A549 treated with DMSO at 1 μM for 4 hours (cell line): ENCODE measurements at places on chromosomes 3 and 15. TPM values are rescaled to one million over a fixed set of nuclear protein-coding genes. Genes with fewer than 3 reads are reported as not detected.

LIPH gene
- total RNA-seq = 7.2 to 9.3 TPM (median 8.4 TPM) in 5 replicates

YEATS2 gene
- 8.5 to 12.9 TPM (median 12.3 TPM) in 5 replicates for total RNA-seq

INSYN1 gene
- total RNA-seq = 1.4 to 2.6 TPM (median 2.1 TPM) in 5 replicates

SLC22A13 gene
- total RNA-seq = 0.05 to 0.09 TPM in 2 of 5 replicates, not detected in the others

ZFAND6 gene
- 108 to 130 TPM (median 122 TPM) in 5 replicates for total RNA-seq

THSD4 gene
- 18.0 to 26.1 TPM (median 22.0 TPM) in 5 replicates for total RNA-seq

ACKR2 gene
- 0.07 TPM in 1 of 5 replicates, not detected in the others for total RNA-seq

SPESP1 gene
- total RNA-seq = not detected in 5 replicates

GOLGA6A gene
- 0.07 to 0.16 TPM in 2 of 5 replicates, not detected in the others for total RNA-seq

IQCF5 gene
- not detected in 5 replicates for total RNA-seq

CDCP1 gene
- 15.3 to 20.0 TPM (median 17.6 TPM) in 5 replicates for total RNA-seq

PLA2G4E gene
- total RNA-seq = not detected in 5 replicates

OCA2 gene
- total RNA-seq = 0.07 to 0.39 TPM (median 0.10 TPM) in 5 replicates

ACKR4 gene
- 0.03 TPM in 1 of 5 replicates, not detected in the others for total RNA-seq

SERINC4 gene
- total RNA-seq = 0.06 to 0.23 TPM (median 0.12 TPM) in 4 of 5 replicates, not detected in the other

TMEM266 gene
- total RNA-seq = 0.05 to 0.11 TPM (median 0.07 TPM) in 5 replicates

MYEF2 gene
- total RNA-seq = 13.2 to 19.2 TPM (median 17.3 TPM) in 5 replicates

MYL3 gene
- total RNA-seq = not detected in 5 replicates

PARP14 gene
- 10.4 to 12.2 TPM (median 11.0 TPM) in 5 replicates for total RNA-seq

DHFR2 gene
- 2.8 to 3.9 TPM (median 3.7 TPM) in 5 replicates for total RNA-seq

CFAP161 gene
- not detected in 5 replicates for total RNA-seq

CLDN11 gene
- 0.07 to 0.24 TPM (median 0.13 TPM) in 4 of 5 replicates, not detected in the other for total RNA-seq

FBXL22 gene
- total RNA-seq = 0.21 to 0.30 TPM (median 0.26 TPM) in 5 replicates

TRNT1 gene
- total RNA-seq = 29.0 to 39.6 TPM (median 31.0 TPM) in 5 replicates

ATP10A gene
- 6.1 to 7.7 TPM (median 6.8 TPM) in 5 replicates for total RNA-seq

TUSC7 gene
- total RNA-seq = not detected in 5 replicates

LYSMD4 gene
- 3.1 to 4.9 TPM (median 4.3 TPM) in 5 replicates for total RNA-seq

CYP1A2 gene
- total RNA-seq = not detected in 5 replicates

RAB6B gene
- total RNA-seq = 1.5 to 2.4 TPM (median 1.7 TPM) in 5 replicates

BMF gene
- 1.3 to 4.0 TPM (median 1.6 TPM) in 5 replicates for total RNA-seq

ASTE1 gene
- 4.3 to 5.2 TPM (median 4.7 TPM) in 5 replicates for total RNA-seq

HRH1 gene
- 9.1 to 11.0 TPM (median 9.7 TPM) in 5 replicates for total RNA-seq

SPRED1 gene
- total RNA-seq = 8.2 to 12.2 TPM (median 9.9 TPM) in 5 replicates

MAP2K1 gene
- 66.9 to 114 TPM (median 103 TPM) in 5 replicates for total RNA-seq

ZNF80 gene
- not detected in 5 replicates for total RNA-seq

CPNE4 gene
- total RNA-seq = 1.8 to 5.8 TPM (median 5.0 TPM) in 5 replicates

FETUB gene
- total RNA-seq = 0.08 to 0.12 TPM (median 0.10 TPM) in 4 of 5 replicates, not detected in the other

SH2D7 gene
- total RNA-seq = not detected in 5 replicates

GJD2 gene
- not detected in 5 replicates for total RNA-seq

BUB1B gene
- total RNA-seq = 27.7 to 33.5 TPM (median 33.0 TPM) in 5 replicates

BTLA gene
- total RNA-seq = 0.02 to 0.06 TPM in 2 of 5 replicates, not detected in the others

ZDHHC23 gene
- total RNA-seq = 2.2 to 4.3 TPM (median 3.6 TPM) in 5 replicates

RBPMS2 gene
- 7.5 to 9.4 TPM (median 8.4 TPM) in 5 replicates for total RNA-seq

EEF1AKMT4 gene
- total RNA-seq = 11.0 to 13.5 TPM (median 12.2 TPM) in 5 replicates

TMEM40 gene
- total RNA-seq = 0.23 to 0.55 TPM (median 0.42 TPM) in 5 replicates

C3orf85 gene
- total RNA-seq = not detected in 5 replicates

FGD5 gene
- 0.05 to 0.15 TPM (median 0.09 TPM) in 4 of 5 replicates, not detected in the other for total RNA-seq

GRK7 gene
- 0.02 TPM in 1 of 5 replicates, not detected in the others for total RNA-seq

FBXO40 gene
- not detected in 5 replicates for total RNA-seq

AHSG gene
- total RNA-seq = 0.08 TPM in 1 of 5 replicates, not detected in the others

SPSB4 gene
- 0.10 to 0.27 TPM (median 0.16 TPM) in 5 replicates for total RNA-seq

CALML4 gene
- 6.9 to 10.6 TPM (median 9.2 TPM) in 5 replicates for total RNA-seq

FAM107A gene
- total RNA-seq = not detected in 5 replicates

ASB14 gene
- not detected in 5 replicates for total RNA-seq
